Breast epithelium (tissue), 4 donors: ENCODE measurements at places on chromosomes 13 and 19. TPM values are rescaled to one million over a fixed set of nuclear protein-coding genes. Genes with fewer than 3 reads are reported as not detected.

GRCh38 chr19:13633109-13633508 is 126.8 kb upstream of the CACNA1A start:
- H3K27ac ChIP-seq = no peak overlapping the region
- no peak overlapping the region for H3K4me3 ChIP-seq
- no peak for DNase-seq
- H3K27me3 ChIP-seq = peaks cover 5% of the 10 kb centered on the region

GRCh38 chr13:39676315-39676876 is 20.9 kb downstream of the COG6 start:
- no peak for DNase-seq
- H3K4me1 ChIP-seq = no peaks in the 10 kb centered on the region
- H3K27ac ChIP-seq = no peak overlapping the region
- no peak overlapping the region for H3K4me3 ChIP-seq
- H3K36me3 ChIP-seq = peaks cover 4% of the 10 kb centered on the region

DNA sequence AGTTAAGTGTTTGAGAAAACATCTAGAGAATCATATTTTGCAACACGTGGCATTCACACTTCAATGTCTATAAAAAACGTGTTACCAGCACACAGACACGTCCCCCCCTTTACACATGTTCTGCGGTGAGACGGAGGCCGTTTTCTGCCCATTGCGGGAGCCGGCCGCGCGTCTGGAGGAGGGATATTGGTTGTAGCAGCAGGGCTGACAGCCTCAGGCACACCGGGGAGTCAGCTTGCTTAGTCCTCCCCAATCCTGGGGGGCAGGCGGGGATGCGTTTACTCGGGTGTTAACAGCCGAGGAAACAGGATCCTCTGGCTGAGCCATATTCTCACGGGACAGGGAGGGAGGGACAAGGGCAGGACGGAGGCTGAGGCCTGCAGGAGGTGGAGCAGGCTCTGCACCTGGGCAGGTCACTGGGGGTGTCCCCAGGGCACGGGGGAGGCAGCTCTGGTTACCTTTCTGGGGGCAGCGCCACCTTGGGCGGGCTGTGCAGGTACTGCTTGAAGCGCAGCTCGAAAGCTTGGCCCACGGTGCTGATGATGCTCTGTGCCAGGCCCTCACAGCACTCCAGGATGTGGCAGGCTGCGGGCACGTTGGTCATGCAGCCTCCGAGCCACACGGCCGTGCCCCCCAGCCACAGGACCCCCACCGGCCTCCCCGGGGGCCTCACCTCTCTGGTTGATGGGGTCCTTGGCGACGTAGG is 25.0 kb downstream of the SHC2 start:
- H3K27ac ChIP-seq = no peak overlapping the region
- H3K27me3 ChIP-seq = no peaks in the 10 kb centered on the region
- no peak for DNase-seq
- no peak overlapping the region for H3K4me3 ChIP-seq

The IL12RB1 gene
- total RNA-seq = 0.98 TPM

DNA sequence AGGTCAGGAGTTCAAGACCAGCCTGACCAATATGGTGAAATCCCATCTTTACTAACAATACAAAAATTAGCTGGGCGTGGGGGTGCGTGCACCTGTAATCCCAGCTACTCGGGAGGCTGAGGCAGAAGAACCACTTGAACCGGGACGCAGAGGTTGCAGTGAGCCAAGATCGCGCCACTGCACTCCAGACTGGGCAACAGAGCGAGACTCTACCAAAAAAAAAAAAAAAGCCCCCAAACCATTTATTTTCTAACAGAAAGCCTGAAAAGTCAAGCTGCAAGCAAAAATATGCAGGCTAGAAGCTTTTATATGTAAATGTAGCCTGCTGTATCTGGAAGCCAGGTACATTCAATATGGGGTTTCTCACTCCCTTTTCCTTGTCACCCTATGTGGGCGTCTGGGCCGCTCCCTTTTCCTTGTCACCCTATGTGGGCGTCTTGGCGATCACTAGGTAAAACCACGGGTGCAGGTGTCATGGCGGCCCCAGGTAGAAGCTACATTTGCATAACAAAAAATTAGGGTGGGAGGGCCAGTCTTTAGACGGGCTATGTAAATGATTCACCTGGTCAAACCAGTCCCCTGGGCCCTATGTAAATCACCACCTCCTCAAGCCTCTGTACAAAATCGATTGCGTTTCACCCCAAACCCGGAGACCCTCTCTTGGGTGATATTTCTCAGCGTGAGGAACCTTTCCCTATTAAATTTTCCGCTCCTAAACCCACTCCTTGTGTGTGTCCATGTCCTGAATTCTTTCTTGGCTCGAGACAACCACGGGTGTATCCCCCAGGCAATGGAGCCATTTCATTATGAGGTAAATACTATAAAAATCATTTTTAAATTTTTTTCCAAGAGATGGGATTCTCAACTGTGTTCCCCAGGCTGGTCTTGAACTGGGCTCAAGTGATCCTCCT is 2.1 kb downstream of the TRIM13 start:
- no peak overlapping the region for H3K4me3 ChIP-seq
- H3K27me3 ChIP-seq = no peaks in the 10 kb centered on the region
- H3K36me3 ChIP-seq = no peaks in the 10 kb centered on the region
- H3K4me1 ChIP-seq = peaks cover 3% of the 10 kb centered on the region
- no peak overlapping the region for H3K27ac ChIP-seq

DNA sequence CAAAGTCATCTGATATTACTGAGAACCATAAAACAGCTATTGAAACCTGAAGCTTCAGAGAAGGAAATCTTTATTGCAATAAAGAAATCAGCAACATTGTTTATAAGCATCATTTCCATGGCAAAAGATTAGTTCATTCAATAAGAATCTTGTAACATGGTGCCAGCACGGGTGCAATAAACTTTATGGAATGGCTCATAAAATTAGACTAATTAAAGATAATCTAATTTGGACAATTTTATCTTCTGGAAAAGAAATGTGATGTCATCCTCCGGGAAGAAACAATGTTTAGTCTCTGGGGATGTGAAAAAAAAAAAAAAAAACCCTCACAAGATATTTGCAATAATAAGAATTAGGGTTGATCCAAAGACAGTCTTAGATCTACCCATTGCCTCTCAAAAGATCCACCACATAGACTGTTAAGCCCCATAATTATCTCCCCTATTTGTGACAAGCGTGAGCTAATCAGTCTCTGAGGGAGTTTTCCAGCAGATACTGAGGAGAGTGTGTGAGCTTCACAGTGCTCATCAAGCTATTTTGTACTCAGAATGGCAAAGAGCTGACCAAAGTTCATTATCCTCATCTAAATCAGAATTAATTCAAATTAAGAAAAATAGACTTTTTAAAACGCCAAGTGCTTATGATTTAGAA is 297.0 kb upstream of the EDNRB start:
- no peaks in the 10 kb centered on the region for H3K4me1 ChIP-seq
- no peak for DNase-seq
- H3K36me3 ChIP-seq = no peaks in the 10 kb centered on the region

DNA sequence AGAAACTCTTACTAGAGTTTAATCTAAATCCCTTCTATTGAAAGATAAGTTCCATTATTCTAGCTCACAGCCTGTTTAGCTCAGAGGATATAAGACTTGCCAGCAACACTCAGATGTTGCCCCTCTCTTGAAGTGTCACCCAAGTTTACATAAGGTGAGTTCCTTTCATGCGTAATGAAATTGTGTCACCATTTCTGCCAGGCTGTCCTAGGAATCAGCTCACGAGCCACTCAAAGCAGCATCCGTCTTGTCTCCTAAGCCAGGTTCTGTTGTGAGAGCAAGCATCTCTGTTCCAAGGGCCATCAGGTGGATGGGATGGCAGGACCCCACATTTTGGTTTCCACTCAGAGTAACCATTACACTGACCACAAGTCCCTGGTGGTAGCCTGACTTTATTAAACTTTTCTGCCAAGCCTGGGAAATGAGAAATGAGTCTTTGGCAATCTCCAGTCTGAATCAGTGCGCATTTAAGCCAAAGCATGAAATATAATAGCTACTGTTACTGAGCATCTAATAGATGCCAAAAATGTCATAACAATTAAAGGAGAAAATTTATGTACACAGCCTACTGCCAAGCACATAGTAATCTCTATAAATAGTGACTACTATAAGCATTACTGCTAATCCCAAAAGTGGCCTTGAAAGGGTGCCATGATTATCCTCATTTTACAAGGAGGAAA is 179.6 kb upstream of the MIR17HG start:
- no peaks in the 10 kb centered on the region for H3K27me3 ChIP-seq
- no peaks in the 10 kb centered on the region for H3K36me3 ChIP-seq
